ENCODE measurements at places on chromosomes 7 and 10.

DNA sequence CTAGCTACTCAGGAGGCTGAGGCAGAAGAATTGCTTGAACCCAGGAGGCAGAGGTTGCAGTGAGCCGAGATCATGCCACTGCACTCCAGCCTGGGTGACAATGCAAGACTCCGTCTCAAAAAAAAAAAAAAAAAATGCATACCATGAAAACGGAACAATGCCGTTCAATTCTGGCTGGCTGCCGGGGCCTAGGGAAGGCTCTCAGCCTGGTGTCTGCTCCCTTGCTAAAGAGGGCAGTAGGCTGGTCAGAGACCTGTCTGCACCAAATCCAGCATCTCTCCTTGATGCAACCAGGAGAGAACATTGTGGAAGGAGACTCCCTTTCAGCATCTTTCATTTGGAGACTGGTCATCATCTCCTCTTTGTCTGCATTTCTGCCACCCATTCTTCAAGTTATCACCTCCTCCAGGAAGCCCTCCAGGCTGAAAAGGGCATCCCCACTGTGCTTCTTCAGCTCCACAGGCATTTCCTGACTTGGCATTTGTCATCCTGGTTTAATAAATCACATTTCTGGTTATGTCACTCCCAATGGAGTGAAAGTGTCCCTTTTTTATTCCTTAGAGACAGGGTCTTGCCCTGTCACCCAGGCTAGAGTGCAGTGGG lies 24.7 kb downstream of the MYL10 start:
- no peak for DNase-seq

DNA sequence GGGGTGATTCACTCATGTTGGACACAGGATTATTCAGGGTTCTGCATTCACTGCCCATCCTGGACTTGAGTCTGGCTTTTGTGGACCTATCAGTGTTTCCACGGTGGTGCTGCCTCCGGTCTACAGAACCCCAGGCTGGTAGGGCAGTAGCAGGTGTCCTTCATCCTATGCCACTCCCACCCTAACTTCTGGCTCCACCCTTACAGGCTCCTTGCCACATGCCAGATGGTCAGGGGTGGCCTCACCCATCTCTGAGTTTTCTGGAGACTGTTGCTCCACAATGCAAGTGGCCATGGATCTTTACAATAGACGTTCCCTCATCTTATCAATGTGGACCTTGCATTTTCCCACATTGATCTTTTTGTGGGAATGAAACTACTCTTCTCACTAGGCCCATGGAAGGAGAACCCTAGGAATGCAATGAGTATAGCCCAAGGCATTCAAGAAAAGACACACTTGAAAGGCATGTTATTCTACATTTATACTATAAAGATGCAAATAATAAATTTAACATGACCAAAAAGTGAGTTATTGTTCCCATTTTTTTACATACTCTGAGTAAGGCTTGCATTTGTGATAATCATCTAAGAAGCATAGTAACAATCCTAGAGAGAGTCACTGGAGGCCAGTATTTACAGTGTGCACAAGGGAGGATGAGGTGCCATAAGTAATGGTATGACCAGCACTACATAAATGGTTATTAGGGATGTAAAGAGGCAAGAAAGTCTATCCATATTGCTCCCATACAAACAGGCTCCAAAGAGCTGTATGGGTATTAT lies 57.4 kb upstream of the ADO start:
- no peak for DNase-seq

DNA sequence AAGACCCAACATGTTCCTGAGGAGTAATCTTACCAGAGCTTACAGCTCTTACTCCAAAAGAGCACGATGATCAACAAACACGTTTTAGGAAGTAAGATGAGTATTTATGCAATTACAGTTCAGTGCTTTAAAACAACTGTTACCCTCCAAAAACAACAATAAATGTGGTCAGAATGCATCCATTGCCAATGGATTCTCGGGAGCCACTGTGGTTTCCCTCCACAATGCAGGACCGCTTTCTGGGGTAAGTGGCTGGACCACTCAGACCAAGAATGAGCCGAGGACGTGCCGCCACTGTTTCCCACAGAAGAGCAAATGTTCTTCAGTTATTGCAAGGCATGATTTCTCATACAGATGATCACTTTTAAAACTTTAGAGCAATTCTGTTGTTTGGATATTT lies 232.3 kb upstream of the MKLN1 start:
- DNase-seq, result no peak

DNA sequence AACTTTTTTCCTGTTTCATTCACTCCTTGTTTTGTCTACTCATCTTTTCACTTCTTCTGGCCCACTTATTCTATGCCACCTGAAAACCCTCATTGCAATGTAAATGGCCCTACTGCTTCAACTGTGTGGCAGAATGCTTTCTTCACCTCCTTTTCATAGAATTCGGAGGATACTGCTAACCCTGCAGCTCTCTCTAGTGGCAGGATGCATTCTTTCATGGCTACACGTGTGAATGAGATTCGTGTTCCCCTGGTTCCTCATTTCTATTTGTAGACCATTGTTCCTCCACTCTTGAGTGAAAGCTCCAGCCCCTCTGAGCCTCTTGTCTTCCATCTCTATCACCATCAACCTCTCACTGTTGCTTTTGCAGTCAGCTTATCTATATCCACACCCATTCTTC lies 20.9 kb upstream of the CYP26C1 start:
- peak; percentile 15 for DNase-seq

DNA sequence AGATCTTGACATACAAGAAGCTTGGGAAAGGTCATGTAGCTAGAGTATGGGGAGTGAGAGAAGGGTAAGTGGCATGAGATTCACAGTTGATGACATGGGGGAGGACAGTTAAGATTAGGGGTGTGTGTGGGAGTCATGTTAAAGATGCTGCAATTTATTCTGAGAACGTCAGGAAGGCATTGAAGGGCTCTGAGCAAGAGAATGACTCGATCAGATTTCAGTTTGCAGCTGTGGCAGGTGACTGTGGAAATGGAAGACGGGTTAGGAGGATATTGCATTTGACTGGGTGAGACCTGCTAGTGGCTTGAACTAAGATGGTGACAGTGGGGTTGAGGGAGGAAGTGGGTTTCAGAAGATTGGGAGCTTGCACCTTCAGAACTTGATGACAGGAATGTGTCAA lies 5.6 kb downstream of the CDC123 start:
- DNase-seq, result no peak

GRCh38 chr7:70614237-70615045 lies 517.5 kb upstream of the GALNT17 start:
- DNase-seq, result peak; percentile 10

DNA sequence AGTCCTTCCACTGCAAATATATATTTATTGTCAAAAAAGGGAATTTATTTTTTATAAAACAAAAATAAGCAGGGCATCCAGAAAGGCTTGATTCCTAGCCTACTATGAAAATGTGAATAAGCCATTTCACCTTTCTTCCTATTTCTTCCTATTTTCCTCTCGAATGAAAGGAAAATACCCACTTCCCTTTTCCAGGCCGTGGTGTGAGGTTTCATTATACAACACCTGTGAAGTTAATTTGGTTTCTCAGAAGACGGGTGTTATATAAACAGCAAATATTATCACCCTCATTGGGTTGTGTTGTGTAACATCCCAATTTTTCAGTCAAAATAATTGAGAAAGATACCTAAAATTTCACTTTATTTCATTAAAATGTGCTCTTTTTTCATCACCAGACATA lies 214.3 kb downstream of the DGKB start:
- no peak for DNase-seq
